Activated CD4-positive, alpha-beta T cell treated with anti-CD3 and anti-CD28 coated beads, Interleukin-2, amount 10 ng/mL, durations not matched to agents 24 days and 14 days (primary cell): ENCODE measurements at places on chromosomes 5 and 9. TPM values are rescaled to one million over a fixed set of nuclear protein-coding genes. Genes with fewer than 3 reads are reported as not detected.

- H3K4me3 ChIP-seq: no peak overlapping the region
- H3K36me3 ChIP-seq: no peaks in the 10 kb centered on the region
- no peaks in the 10 kb centered on the region for H3K27me3 ChIP-seq
Measured at GRCh38 chr5:133041910-133042309, 9.9 kb upstream of the HSPA4 start.

- no peak overlapping the region for H3K4me3 ChIP-seq
- H3K36me3 ChIP-seq: no peaks in the 10 kb centered on the region
- H3K27ac ChIP-seq: no peak overlapping the region
- H3K4me1 ChIP-seq: no peaks in the 10 kb centered on the region
- H3K27me3 ChIP-seq: peaks cover 5% of the 10 kb centered on the region
Measured at GRCh38 chr9:135216236-135216635, 128.8 kb downstream of the OLFM1 start.

GRCh38 chr9:100492952-100493351 is 20.0 kb downstream of the TMEFF1 start:
- no peak overlapping the region for H3K4me3 ChIP-seq
- DNase-seq: no peak
- no peaks in the 10 kb centered on the region for H3K4me1 ChIP-seq
- no peaks in the 10 kb centered on the region for H3K36me3 ChIP-seq
- peaks cover 9% of the 10 kb centered on the region for H3K27me3 ChIP-seq
- H3K27ac ChIP-seq: no peak overlapping the region

DNA sequence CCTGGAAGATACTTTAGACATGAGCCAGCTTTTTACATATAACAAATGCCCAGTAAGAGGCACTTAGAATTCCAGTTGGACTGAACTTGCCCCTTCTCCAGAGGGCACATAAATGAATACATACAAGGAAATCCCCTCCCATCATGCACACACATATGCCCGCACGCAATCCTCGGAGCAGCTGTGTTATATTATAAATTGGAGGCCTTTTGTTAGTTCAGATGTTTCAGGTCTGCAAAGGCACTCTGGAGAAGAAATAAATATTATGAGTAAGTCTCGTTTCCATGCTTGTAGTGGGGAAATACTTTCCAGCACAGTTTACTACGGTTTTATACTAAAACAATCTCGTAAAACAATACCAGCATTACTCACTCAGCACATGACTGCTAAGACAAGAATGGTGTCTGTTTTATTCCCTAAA is 17.6 kb upstream of the MUSK start:
- H3K4me1 ChIP-seq: no peaks in the 10 kb centered on the region
- H3K36me3 ChIP-seq: no peaks in the 10 kb centered on the region
- no peaks in the 10 kb centered on the region for H3K27me3 ChIP-seq
- H3K4me3 ChIP-seq: no peak overlapping the region

GRCh38 chr5:177131352-177132135 is 2.0 kb upstream of the NSD1 start:
- peaks cover 19% of the 10 kb centered on the region for H3K36me3 ChIP-seq
- DNase-seq: peak; percentile 61
- no peaks in the 10 kb centered on the region for H3K27me3 ChIP-seq
- peak overlapping the region; percentile 82 for H3K27ac ChIP-seq
- H3K4me3 ChIP-seq: peak overlapping the region; percentile 32
- H3K4me1 ChIP-seq: peaks cover 42% of the 10 kb centered on the region

GRCh38 chr5:219991-220390 is 1.9 kb downstream of the SDHA start:
- H3K4me1 ChIP-seq: peaks cover 44% of the 10 kb centered on the region
- H3K27ac ChIP-seq: peak overlapping the region; percentile 93
- DNase-seq: peak; percentile 73
- no peaks in the 10 kb centered on the region for H3K27me3 ChIP-seq

GRCh38 chr5:124649491-124650146 is 96.8 kb downstream of the ZNF608 start:
- H3K27ac ChIP-seq: peak overlapping the region; percentile 82
- DNase-seq: peak; percentile 92
- peaks cover 37% of the 10 kb centered on the region for H3K27me3 ChIP-seq
- H3K36me3 ChIP-seq: peaks cover 2% of the 10 kb centered on the region
- peak overlapping the region; percentile 48 for H3K4me3 ChIP-seq
- H3K4me1 ChIP-seq: peaks cover 19% of the 10 kb centered on the region

GRCh38 chr9:127455324-127455992 is 4.1 kb downstream of the LRSAM1 start:
- DNase-seq: peak; percentile 78
- no peak overlapping the region for H3K4me3 ChIP-seq
- peaks cover 12% of the 10 kb centered on the region for H3K4me1 ChIP-seq
- H3K36me3 ChIP-seq: peaks cover 25% of the 10 kb centered on the region
- H3K27me3 ChIP-seq: no peaks in the 10 kb centered on the region

The MEF2C gene
- total RNA-seq: 0.33 and 0.71 TPM in 2 replicates

The MATR3 gene
- 243 and 258 TPM in 2 replicates for total RNA-seq
